ENCODE measurements at places on chromosomes 3 and 15.
A peak's percentile ranks its signal among the peaks of the same experiment; 100 is the strongest.

GRCh38 chr3:66276705-66277274 is 56.0 kb downstream of the SLC25A26 start:
- peak; percentile 79 for DNase-seq

- DNase-seq, result no peak
These were observed 402.6 kb upstream of the GBE1 start for GRCh38 chr3:82163907-82164520.

GRCh38 chr3:35524856-35525255 is 114.5 kb upstream of the ARPP21 start:
- no peak for DNase-seq

GRCh38 chr15:95262866-95263564 is 1031.7 kb downstream of the MCTP2 start:
- DNase-seq, result no peak

DNA sequence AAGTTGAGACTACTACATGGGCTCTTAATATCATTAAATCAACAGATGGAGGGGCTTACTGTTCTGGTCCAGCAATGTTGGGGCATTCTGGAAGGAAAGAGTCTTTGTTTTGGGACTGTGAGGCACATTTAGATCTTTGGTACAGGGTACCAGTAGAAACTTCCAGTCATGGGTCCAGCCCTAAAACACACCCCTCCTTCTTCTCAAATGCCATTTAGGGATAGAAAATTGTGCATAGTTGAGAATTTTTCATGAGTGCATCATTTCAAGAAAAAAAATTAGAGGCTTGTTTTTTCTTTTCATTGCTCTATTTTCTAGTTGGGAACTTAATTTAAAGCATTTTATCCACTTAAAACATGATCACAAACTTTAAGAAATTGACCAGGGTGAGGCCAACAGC is 4.1 kb upstream of the RTP1 start:
- DNase-seq, result no peak

GRCh38 chr15:70563561-70564095 is 199.7 kb downstream of the UACA start:
- no peak for DNase-seq

- DNase-seq, result no peak
These were observed 37.0 kb upstream of the CPOX start for GRCh38 chr3:98630416-98630815.

DNA sequence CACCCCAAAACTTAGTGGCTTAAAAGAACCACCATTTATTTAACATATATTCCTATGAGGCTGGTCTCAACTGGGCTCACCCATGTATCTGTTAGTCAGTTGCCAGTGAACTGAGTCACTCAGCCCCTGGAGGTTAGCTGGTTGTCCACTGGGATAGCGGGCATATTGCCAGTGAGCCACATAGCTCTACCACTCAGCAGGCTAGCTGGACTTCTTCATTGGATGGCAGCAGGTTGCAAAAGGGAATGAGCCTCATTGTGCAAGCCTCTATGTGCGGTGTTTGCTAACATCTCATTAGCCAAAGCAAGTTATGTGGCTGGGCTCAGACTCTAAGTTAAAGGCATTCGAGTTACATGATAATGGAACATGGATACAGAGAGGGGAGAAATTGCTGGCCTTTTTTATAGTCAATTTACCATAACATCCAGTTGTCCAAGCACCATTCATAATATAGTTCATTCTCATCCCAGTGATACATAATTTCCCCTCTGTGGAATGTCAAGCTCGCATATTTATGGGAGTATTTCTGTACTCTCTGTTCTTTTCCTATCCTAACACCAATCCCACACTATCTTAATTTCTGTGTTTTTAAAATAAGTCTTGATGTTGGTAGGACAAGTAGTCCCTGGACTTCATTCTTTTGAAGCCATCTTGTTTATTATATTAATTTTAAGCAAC is 8.7 kb downstream of the BTD start:
- DNase-seq, result no peak

- peak; percentile 48 for DNase-seq
These were observed 102.5 kb upstream of the COL6A5 start for GRCh38 chr3:130242850-130243569.
